Trophoblast cell (in vitro differentiated cells and primary cell): ENCODE measurements at places on chromosomes 7 and 10.

DNA sequence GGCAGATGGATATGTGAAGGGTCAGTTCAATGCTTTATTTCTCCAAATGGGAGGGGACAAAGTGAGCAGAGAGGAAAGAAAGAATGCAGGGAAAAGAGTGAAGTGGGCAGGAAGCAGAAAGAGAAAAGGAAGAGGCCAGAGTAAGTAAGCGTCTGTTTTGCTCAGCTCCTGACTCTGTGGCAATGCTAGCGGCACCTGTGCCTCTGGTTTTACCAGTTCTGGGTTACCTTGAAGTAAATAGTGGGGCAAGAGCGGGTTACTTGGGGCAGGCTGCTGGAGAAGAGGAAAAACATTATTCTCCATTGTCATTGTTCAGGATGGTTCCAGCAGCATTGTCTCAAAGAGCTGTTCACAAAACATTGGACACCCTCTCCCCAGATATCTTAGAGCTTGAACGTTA, 1.9 kb downstream of the TAS2R40 start:
- DNase-seq = peak; percentile 63

GRCh38 chr7:44196450-44196872, 4.3 kb upstream of the YKT6 start:
- peak; percentile 72 for DNase-seq

DNA sequence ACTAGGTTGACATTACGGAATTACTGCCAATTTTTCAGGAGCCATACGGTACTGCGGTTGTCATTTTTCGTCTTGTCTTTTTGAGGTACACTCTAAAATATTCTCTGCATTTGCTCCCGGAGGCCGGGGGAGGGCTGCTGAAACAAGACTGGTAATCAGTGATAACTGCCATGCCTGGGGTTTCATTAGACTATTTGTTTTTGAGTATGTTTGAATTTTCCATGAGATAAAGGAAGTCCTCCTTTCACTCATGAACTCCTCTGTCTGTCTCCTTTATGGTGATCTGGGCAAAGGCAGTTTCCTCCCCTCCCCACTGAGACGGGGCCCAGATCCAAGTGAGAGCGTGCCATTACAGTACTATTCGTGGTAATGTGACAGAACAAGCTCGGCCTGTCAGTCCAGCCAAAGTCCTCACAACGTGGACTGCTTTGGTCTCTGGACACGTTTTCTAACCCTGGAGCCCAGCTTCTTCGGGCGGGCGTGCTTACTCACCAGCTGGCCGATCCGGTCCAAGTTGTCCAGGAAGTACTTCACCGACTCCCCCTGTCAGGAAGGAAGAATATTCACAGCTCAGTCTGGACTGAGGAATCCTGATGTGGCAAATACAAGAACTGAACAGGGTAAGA, 45.1 kb downstream of the AMZ1 start:
- DNase-seq = peak; percentile 98

- no peak for DNase-seq
Measured at GRCh38 chr7:142865766-142866165, 10.9 kb downstream of the EPHB6 start.

- DNase-seq = peak; percentile 31
Measured at GRCh38 chr7:140923358-140924006, 1.2 kb downstream of the BRAF start.

- DNase-seq = peak; percentile 27
Measured at GRCh38 chr10:28219251-28219650, 83.6 kb downstream of the MPP7 start.

GRCh38 chr10:6033954-6034353, 28.2 kb downstream of the IL2RA start:
- DNase-seq = peak; percentile 65

- DNase-seq = no peak
Measured at GRCh38 chr10:108303149-108303548, 1138.6 kb upstream of the SORCS1 start.

DNA sequence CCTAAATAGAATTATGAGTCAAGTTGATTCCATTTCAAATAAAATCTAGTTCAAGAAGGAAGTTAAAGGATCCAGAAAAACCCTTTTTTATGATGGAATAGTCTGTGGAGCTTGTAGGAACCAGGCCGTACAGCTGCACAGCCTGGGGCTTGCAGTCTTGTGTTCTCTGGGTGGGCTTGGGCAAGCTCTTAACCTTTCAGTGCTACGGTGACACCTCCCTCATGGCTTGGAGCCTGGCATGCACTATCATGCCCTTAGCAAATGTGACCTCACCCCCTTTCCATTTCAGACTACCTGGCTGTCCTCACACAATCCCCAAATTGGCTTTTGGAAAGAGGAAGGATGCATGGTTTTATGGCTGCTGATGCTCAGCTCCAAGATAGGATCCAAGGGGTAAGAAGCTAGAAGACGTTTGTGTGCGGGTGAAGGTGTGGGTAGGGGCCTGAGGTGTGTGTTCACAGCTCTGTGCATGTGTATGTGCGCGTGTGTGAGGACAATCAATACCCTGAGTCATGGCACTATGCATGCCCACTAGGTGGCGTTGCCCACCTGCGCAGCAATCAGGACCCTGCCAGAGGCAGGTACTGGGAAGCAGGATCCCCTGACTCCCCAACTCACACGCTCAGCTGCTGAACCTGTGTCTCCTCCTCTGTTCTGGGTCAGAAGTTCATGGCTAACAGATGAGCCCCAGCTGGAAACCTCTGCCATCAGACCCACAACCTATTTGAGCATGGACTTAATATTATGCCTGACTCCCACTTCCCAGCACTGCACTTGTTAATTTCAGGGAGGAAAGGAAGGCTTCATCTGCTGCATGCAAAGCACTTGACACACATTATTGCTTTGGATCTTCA, 113.4 kb downstream of the PTPN20 start:
- DNase-seq = peak; percentile 19

DNA sequence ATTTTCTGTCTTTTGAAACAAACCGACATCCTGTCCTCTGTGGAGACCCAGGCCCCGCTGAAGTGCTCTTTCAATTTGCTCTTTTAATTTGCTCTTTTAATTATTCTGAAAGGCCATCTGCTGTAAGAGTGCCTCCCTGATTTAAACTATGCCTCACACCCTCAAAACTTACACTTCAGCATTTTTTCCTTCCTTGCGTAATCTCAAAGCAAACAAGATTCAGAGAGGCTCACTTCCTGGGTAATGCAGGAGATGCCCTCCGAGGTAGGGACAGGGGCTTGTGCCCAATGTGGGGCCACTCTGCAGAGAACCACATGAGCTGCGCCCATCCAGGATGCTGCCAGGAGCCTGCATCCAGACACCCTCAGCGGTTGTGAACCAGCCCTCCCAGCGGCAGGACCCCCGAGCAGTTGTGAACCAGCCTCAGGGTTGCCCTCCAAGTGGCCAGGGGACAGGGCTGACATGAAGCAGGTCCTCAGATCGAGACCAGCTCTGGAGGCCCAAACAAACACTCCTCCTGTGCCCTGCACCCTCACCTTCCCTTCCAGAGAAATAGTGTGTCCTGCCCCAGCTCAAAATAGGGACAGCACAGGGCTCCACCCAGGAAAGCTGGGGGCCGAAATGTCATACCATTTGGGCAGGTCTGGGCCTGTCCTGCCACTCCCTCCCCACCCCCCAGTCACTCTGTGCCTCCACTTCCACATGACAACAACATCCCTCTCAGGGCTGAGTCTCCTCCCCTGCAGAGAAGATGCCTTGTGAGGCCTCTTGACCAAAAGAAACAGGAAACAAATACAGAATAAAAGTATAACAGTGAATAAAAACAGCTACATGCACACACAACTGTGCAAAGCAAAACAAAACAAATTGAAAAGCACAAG, 190.4 kb downstream of the PTPRN2 start:
- DNase-seq = peak; percentile 25

GRCh38 chr7:66105263-66105748, 9.3 kb upstream of the CRCP start:
- DNase-seq = no peak

GRCh38 chr10:65847436-65848230, 1078.2 kb upstream of the LRRTM3 start:
- no peak for DNase-seq

- DNase-seq = no peak
Measured at GRCh38 chr7:28155964-28156363, 24.6 kb downstream of the JAZF1 start.

DNA sequence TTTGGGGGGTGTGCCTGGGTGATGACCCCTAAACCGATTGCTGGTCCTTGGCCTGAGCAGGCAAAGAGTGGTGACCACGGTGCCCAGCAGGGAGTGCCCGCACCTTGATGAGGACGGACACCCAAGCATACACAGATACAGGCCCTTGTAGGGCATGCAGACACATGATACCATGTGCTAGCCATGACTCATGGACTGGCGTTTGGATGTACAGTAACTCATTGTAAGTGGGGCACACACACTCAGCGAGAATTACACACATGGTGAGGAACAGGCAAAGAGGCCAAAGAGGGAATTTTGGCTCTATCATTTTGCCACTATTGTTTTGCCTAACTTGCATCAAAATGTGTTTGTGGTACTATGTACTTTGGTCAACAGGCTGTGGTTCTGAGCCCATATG, 24.1 kb downstream of the KAZALD1 start:
- no peak for DNase-seq

- no peak for DNase-seq
Measured at GRCh38 chr10:112883360-112884178, 66.5 kb upstream of the TCF7L2 start.

DNA sequence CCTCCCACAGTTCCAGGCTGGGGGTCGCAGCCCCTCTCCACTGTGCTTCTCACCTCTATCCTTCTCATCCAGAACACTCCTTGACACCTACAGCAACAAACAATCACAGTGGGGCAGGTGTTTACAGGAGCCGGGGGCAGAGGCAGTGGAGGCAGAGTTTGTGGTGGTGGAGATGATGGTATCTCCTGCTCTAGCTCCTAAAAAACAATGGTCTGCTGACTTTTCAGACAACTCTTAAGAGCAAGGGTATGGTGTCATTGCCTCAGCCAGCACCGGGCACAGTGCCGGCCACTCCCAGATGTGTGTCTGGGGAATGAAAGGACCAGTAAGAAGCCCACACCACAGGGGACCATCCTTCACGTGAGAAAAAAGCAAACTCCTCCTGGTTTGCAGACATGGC, 36.3 kb upstream of the ANTXRL start:
- no peak for DNase-seq

DNA sequence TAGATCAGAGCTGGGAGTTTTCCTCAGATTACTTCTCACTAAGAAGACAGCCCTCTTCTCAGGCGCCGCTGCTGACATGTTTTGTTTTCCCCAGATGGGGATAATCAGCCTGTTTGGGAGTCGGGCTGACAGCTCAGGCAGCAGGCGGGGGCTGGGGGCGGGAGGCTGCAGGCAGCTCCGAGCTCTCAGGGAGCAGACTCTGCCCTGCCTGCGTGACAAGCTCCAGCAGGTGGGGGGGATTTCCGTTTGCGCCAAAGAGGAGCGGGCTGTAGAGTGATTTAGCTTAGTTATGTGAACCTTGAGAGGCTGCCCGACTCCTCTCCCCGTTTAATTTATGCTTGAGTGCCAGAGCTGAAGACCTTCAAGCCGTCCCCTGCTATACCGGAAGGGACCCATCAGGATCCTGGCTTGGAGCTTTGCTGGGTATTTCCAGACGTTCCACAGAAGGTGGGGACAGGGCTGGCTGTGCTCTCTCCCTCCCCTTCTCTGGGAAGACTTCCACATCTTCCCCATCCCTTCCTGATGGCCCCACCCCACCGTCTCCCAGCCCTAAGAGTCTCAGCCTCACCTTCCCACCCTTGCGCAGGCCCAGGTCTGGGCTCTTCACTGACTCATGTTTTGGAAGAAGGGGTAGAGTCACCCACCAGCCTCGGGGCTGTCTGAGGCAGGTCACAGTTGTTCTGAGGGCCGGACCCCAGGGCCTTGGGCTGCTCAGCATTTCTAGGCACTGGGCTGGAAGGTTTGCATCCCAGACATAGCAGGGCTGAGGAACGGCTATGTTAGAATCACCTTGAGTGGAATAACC, 24.7 kb upstream of the ADCYAP1R1 start:
- DNase-seq = no peak

DNA sequence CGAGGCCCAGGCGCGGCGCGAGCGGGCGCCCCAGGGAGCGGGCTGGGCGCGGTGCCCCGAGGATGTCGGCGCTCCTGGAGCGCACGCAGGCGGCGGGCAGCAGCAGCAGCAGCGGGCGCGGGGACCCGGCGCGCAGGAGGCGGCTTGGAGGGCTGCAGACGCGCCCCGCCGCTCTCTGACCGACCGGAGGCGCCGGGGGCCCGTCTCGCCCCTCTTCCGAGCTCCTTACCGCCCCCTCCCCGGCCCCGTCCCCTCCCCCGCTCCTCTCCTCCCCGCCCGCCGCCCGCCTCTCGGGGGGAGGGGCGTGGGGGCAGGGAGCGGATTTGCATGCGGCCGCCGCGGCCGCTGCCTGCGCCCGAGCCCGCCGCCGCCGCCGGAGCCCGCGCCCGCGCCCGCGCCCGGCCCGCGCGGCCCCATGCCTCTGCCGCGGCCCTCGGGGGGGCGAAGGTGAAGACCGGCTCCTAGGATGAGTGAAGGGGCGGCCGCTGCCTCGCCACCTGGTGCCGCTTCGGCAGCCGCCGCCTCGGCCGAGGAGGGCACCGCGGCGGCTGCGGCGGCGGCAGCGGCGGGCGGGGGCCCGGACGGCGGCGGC, at the start of gene NRG3:
NRG3 (plus strand) TSS at position 320 of the 592 bp plus-strand sequence.
- no peak for DNase-seq

- DNase-seq = peak; percentile 57
Measured at GRCh38 chr10:45000752-45001380, at the start of gene ZNF22. ZNF22 (plus strand) TSS chr10:45000923; CDS start chr10:45003369, 2,446 bp downstream.

DNA sequence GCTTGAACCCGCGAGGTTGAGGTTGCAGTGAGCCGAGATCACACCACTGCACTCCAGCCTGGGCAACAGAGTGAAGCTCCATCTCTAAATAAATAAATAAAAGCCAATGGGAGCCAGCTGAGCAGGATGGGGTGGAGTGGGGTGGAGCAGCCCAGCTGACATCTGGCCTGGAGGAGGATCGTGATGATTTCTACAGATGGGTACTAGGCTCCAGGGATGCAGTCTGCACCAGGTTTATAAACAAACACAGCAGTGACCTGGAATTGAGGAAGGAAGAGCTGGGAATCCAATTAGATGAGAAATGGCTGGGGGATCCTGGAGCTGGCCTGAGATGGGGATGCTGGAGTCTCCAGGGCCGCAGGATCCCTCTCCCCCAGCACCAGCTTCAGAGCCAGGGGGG, 7.3 kb upstream of the GRIFIN start:
- DNase-seq = no peak

GRCh38 chr10:89256962-89257361, 5.4 kb upstream of the LIPA start:
- DNase-seq = no peak

DNA sequence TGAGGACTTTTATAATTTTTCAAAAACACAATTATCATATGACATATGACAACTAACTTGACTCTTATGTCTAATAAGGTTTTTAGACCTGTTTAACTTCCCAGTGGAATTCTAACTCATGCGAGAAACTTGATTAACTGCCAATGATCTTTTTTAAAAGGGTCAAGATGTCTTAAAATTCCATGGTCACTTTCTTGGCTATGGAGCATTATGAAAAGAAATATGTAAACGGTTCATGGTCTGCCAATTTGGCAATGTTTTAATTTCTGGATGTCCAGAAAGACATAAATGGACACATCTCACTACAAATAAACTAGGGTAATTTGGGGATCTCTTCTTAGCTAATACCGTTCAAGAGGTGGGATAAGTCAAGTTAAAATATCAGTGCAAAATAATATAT, 5.4 kb downstream of the ETV1 start:
- no peak for DNase-seq

GRCh38 chr7:70935854-70936253, 196.1 kb upstream of the GALNT17 start:
- DNase-seq = no peak
